ENCODE measurements at places on chromosomes 2 and 18.
A peak's percentile ranks its signal among the peaks of the same experiment; 100 is the strongest.

- DNase-seq: no peak
Observed at GRCh38 chr2:236843161-236843968, 242.3 kb upstream of the COPS8 start.

- DNase-seq: no peak
Observed at GRCh38 chr2:65655000-65655399, 222.6 kb upstream of the SPRED2 start.

- DNase-seq: no peak
Observed at GRCh38 chr2:120204417-120204816, 18.8 kb downstream of the TMEM185B start.

DNA sequence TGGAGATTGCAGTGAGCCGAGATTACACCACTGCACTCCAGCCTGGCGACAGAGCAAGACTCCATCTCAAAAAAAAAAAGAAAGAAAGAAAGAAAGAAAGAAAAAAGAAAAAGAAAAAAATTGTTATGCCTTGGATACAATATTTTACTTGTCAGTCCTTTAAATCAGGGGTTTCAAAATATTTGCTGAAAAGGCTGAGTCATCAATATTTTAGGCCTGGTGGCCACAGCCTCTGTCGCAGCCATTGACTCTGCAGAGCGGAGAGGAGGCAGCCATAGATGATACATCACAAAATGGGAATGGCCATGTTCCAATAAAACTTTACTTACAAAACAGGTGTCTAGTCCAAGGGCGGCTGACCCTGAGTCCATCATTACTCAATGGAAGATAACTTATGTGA is 314.8 kb upstream of the SALL3 start:
- no peak for DNase-seq

- DNase-seq: no peak
Observed at GRCh38 chr2:37263839-37264238, 32.4 kb downstream of the NDUFAF7 start.

DNA sequence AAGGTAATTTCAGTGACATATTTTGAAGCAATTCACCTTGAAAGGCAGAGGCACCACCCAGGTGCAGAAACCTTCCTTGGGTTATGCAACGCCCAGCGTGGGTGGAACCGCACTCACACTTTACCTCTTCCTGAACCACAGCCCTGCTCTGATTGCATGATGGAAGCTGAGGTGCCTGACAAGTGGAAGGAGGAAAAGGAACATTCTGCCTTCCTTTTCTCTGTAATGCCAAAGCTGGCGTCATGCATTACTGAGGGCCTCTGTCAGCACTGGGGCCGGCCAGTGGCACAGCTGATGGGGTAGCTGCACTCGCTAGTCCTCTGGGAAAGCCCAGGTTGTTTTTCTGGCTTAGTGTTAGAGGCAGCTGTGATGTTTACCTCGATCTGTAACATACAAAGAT is 266.5 kb downstream of the NEDD4L start:
- DNase-seq: peak; percentile 46

DNA sequence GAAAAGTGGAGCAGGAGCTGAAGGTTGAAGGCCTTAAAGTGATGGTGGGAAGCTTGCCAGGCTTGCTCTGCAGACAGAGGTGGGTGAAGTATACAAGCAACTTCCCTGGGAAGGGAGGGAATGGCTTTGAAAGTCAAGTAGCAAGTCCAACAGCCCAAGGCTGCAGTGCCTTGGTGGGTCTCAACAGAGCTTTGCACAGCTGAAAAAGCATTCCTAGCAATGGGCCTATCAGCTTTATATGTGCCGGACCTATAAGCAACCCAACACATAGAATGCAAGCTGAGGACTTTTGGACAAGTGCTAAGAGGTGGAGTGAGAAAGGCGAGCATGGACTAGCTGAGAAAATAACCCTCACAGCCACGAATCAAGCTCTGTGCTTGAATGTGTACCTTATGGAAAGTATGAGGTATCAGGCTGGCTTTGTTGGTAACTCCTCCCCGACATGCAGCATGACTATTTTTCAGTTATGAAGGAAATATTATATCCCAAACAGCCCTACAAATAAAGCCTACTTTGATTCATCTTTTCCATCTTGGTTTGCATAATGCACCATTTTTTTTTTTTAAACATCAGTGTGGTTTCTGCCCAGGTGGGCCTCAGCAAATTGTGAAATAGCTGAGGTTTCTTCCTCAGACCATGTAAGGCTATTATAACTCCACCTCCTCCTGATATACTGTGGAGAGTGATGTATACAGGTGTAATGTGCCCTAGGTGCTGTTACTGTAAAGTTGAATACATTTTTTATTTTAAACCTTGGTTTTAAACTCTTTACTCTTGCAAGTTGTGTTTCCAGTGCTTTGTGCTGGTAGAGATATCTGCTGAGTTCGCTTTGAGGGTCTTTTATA is 241.4 kb upstream of the CXCR4 start:
- no peak for DNase-seq

DNA sequence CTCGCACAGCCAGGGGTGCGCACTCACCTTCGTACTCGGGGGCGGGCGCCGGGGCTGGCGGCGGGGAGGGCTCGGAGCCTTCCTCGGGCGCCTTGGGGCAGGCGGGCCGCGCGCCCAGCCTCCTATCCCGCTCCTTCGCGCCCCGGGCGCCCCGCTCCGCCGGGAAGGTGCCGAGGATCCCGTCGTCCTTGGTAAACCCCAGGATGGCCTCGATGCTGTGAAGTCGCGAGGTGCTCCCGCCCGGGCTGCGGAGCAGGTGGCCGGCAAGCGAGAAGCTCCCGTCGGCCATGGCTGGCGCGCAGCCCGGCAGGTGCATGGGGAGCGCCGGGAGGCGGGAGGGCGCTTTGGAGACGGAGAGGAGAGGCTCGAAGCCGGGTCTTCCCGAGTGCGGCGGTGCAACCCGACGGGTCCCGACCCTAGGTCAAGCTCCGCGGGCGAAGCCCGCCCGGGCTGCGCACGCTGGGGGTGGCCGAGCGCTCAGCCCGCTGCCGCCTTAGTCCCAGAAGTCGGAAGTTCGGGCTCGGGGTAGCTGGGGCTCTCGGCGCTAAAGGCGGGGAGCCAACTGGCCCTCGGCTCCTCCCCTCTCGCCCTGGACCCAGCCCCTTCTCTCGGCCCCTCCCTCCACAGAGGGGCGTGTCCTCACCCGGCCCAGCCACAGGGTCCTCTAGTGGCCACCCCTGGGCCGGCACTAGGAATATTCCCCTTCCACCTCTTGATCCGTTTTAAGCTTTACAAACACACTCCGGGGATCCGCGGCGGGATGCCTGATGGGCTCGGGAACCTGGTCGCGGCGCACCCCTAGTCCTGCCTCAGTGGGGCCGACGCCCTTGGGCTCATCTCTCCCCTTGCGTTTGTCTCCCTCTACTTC is at the start of gene RAX:
Gene RAX, minus strand, starts transcription at position 564 of the 868 bp plus-strand sequence. Its CDS starts 248 bp downstream, at position 316.
- DNase-seq: no peak

GRCh38 chr2:208252716-208253492 is 2.0 kb downstream of the IDH1 start:
- DNase-seq: no peak

GRCh38 chr2:240890691-240891090 is 5.3 kb downstream of the MAB21L4 start:
- no peak for DNase-seq

GRCh38 chr2:63888490-63889402 is 47.0 kb downstream of the UGP2 start:
- peak; percentile 25 for DNase-seq

DNA sequence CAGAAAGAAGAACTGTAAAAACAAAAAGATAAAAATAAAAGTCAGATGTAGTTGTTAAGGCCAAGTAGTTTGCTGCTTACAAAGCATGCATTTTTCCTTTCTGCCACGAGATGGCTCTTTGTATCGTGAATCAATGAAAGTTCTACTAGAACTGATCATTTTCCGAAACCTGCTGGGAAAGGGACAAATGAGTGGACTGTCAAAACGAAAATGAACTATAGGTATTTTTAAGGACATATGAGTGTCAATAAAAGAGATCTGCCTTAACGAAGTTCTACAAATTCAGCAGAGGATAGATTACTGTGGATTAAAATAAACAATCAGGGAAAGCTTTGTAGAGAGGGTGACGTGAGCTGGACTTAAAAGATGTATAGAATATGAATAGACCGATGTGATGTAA is 15.0 kb upstream of the ELOA2 start:
- DNase-seq: no peak

- no peak for DNase-seq
Observed at GRCh38 chr2:171540437-171540836, 18.2 kb downstream of the CYBRD1 start.

DNA sequence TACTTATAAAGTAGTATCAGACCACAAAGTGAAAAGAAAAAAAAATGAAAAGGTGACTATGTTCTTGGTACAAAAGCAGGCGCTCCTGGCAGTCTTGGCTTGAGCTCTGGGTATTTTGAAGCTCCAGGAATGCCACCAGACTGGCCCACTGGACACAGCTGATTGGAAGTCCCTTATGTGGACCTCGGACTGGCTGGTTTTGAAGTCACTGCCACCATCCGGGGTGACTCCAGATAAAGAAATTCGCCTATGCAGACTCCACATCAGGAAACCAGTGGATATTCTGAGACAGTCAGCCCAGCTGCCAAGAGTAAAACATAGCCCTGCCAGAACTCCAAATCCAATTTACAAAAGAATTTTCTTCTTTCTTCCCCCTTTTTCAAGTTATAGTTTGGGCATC is 28.0 kb downstream of the ACKR3 start:
- DNase-seq: no peak

DNA sequence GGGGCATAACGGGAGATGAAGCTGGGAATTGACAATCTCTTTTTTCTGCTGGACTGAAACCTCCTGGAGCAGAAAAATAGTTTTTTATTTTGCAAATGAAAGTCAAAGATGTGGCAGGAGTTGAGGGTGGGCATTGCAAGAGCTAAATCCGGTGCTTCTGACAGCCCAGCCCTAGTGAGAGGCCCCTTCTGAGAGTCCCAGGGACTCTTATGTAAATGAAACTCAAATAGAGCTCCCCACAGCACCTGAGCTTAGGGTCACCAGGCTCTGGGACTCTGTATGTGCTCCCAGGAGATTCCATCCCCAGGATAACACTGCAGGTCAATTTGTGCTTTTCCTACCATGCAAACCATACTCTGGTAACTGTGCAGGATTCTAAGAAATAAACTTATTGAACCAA is 192.8 kb downstream of the ANKRD30B start:
- no peak for DNase-seq

DNA sequence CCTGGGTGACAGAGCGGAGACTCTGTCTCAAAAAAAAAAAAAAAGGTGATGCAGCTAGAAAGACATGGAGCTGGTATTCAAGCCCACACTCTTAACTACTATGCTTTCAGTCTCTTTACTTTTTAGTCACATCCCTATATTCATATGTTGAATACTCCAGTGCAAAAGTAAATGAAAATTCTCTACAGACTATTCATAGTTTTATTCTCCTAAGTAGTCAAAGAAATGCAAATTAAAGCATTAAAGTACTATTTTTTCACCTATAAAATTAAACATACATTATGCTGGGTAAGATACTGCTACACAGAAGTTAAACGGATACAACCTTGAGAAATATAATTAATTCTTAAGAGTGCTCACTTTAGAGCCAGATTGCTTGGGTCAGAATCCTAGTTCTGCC is 7.6 kb downstream of the CUL3 start:
- DNase-seq: no peak

DNA sequence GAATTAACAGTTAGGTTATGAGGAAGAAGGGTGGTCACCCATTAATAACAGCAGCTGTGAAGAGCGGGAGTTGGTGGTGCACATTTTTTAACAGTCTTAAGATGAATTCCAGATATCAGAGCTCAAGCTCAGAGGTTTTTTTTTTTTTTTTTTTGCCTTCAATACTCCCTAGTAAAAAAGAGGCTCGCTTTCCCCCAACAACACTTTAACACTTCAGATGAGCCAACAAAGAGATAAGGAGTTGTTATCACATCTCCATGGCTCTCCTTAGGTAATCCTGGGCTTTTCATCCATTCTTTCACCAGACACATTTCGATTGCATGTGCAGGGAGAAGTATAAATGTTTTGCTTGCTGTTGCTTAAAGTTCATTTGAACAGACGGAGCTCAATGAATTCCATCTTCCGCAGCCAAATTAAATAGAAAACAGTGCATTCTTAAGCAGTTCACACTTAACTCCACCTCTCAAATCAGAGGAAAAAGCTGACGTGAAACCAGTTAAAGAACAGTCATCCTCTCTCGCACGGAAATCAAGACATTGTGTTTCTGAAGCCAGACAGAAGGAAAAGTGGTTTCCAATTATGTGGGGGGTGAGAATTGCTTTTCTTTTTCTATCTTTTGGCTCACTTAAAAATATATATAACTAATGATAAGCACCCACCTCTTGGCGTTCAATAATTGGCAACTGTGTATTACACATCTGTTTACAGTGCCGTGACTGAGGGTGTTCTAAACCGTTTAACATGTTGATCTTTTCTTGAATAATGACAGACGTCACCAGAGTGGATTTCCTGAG is 118.2 kb downstream of the ZNF521 start:
- DNase-seq: no peak

GRCh38 chr2:214014551-214015220 is 396.2 kb upstream of the VWC2L start:
- DNase-seq: no peak

DNA sequence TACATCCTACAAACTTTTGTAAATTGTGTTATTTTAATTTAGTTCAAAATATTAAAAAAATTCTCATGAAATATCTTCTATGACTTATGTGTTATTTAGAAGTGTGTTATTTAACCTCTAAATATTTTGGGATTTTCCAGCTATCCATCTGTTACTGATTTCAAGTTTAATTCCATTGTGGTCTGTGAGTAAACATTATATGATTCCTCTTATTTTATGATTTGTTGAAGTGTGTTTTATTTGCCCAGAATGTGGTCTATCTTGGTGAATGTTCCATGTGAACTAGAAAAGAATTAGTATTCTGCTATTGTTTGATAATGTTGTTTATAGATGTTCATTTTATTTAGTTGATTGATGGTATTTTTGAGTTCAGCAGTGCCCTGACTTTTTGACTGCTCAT is 136.0 kb downstream of the ZNF804A start:
- no peak for DNase-seq

DNA sequence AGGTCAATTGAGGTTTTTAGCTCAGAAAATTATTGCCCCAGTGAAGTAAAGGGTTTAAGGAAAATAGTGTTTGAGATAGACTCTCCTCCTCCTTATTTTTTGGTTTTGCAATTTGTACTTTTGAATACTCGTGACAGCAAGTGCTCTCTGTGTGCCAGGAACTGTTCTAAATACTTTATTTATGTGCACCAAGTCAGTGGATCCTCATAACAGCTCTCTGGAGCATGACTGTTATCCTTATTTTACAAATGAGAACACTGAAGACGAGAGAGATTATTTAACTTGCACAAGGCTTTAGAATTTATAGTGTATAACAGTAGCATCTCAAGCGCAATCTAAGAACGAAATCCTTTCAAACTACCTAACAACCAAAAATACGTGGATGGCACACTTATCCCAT is 24.7 kb downstream of the BABAM2 start:
- no peak for DNase-seq
